Naive thymus-derived CD8-positive, alpha-beta T cell (primary cell): ENCODE measurements at places on chromosomes 13 and 19.
A peak's percentile ranks its signal among the peaks of the same experiment; 100 is the strongest.

GRCh38 chr13:44566601-44567000 is 9.5 kb downstream of the TSC22D1 start:
- no peak for DNase-seq

- DNase-seq, result no peak
Measured at GRCh38 chr13:28301839-28302238, 163.5 kb downstream of the PAN3 start.

DNA sequence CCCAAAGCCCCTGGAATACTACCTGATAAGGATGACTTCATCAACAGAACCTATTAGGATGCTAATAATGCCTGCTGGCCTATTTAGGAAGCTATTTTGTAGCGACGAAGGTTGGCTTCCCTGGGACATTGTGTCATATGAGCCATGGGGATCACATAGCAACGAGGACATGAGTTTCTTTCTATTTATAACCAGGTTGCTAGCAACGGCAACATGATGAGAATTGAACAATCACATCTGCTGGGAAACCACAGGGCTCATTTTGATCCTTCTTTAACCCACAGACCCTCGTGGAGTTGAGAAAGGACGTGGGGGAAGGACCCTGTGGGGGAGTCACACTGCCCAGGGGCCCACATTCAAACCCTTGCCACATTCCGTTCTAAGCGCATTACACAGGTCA is 172.2 kb downstream of the COL4A1 start:
- no peak for DNase-seq

GRCh38 chr13:99357131-99357596 is 50.0 kb upstream of the GPR183 start:
- DNase-seq, result peak; percentile 71

- no peak for DNase-seq
Measured at GRCh38 chr13:39370554-39370953, 232.4 kb downstream of the LHFPL6 start.

DNA sequence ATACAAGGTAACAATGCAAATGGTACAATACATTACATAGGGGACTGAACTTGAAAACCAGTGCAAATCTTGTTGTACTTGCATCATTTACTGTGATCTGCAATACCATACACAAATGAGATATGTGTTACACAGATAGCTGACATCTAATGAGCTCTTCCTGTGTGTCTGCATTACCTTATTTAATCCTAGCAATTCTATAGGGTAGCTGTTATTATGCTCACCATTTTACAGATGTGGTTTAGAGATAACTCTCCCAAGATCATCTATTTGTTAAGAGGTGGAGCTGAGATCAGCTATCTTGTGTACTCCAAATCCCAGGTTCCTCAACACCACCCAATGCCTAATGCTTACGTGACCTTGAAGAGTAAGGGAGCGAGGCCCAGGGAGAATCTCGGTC is 21.4 kb upstream of the SERP2 start:
- no peak for DNase-seq

DNA sequence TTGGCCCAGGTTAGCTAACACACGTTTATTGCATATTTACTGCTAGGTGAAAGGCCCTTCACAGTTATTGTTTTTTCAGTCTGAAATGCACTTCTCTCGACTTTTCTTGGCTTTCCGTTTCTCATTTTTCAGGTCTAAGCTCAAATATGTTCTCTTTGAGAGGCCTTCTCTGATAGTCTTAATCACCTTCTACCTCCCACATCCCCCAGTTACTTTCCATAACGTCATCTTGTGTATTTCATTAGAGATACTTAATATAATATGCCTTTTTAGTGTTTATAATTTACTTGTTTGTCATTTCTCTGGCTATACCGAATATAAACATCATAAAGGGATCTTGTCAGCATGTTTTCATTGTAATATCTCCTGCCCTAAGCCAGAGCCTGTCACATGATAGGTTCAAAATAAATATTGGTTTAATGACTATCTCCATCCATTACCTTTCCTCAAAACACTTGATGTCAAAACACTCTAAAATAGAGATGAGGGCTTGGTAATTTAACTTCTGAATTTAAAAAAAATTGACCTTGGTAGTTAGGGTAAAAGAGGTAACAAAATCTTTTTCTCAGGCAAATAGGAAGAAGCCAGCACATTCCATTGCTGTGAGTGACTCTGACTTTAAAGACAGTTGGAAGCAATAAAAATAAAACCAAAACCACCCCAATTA is 168.6 kb upstream of the RFC3 start:
- DNase-seq, result no peak

GRCh38 chr13:27969082-27969865 is at the start of gene CDX2:
Gene CDX2, minus strand, starts transcription at chr13:27969315. Its CDS starts 309 bp downstream, at chr13:27969006.
- no peak for DNase-seq

DNA sequence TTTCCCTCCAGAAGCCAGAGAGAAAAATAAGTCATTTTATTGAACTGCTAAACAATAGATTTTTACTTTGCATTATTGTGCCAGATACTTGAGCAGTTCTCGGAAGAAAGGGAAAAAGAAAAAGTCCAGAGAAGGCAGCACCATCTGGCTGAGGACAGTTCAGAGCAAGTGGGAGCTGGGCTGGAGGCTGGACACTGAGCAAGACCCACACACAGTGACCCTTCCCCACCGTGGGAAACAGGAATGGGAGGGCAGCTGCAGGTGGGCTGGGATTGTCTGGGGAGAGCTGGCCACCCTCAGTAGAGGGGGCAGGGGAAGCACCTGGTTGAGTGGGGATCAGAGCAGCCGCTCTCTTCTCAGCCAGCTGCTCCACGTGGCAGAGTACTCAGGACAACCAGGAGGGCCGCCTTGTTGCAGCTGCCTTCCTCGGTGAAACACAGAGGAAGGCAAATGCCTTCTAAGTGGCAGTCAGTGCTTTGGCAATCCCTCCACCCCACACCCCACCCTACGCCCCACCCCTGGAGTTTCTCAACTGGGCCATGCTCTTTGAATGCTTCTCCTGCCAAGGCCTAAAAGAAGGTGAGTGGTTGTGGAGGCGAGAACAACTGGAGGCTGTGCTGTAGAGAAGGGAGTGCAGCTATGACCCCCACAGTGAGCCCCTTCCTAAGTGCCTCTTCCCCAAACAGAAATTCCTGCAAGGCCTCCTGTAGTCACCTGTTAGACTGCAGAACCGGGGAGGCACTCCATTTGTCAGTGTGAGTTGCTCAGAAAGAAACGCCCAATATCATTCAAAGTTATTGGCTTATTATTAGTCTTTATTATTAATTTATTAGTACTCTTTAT is 179.3 kb downstream of the ZIC5 start:
- no peak for DNase-seq

- no peak for DNase-seq
Measured at GRCh38 chr13:99276706-99277105, 18.5 kb upstream of the GPR18 start.

DNA sequence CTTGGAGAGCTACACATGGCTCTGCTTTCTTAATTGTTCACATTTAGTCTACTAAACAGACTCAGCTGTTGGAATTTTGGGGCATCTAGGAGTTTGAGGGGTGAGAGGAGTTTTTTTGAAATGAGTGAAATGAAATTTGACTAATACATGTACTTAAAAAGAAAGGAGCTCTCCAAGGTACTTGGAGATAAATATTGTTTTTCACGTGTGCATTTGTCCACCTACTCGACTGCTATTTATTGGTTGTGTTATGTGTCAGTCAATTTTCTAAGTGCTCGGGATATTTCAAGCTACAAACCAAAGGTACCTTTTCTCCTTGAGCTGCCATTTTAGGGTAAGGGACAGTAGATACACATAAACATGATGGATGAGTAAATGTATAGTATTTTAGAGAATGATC is 697.0 kb downstream of the LIG4 start:
- no peak for DNase-seq

GRCh38 chr19:12783291-12783848 is 7.9 kb upstream of the JUNB start:
- DNase-seq, result peak; percentile 74

GRCh38 chr13:51958217-51958547 is 53.1 kb downstream of the ATP7B start:
- DNase-seq, result no peak

DNA sequence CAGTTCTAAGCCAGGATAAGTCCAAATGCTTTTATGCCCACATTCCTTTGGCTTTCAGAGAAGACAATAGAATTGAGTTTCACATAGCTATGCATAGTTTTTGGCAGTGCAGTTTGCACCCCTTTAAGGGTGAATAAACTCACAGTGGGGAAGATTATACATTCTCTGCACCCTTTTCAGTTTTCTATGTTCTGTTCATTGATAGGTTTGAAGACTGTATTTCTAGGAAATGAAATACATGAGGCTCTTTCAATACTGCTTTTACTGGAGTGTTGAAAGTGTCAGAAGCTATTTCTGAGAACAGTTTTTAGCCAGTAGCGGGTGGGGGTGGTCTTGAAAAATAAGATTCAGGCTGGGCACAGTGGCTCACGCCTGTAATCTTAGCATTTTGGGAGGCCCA is 46.2 kb downstream of the IPO5 start:
- no peak for DNase-seq

GRCh38 chr13:31213651-31214289 is 14.0 kb downstream of the B3GLCT start:
- no peak for DNase-seq

DNA sequence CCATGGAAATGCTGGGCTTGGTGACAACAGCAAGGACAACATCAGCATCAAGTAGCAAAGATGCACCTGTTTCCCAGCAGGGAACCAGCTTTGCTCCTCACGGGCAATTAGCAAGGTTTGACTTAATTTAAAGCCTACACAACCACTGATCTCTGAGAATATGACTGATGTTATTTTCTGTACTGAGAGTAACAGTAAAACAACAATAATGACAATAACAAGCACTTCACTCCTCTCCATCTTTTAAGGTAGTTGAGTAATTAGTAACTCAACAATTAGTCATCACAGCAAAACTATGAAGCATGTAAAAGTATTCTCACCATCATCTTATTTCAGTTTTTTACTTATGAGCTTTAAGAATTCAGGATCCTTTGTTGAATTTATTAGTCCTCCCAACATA is 37.3 kb downstream of the ENOX1 start:
- DNase-seq, result no peak

DNA sequence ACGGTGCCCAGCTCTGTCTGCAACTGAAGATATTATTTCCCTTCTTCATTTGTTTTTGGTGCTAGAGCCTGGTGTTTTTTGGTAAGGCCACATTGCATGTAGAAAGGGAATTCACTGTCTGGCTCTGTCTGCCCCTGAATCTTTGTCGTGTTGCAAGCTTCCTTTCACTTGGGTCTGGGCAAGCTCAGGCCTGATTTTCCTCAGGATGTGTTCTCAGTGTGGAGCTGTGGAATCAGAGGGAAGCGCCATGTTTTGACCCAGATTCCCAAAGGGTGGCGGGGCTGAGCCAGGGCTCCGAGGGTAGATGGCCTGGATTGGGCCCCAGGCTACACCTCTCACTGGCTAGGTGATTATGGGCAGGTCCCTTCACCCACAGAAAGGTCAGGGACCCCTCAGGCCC is 8.6 kb downstream of the PRKCSH start:
- no peak for DNase-seq

- DNase-seq, result no peak
Measured at GRCh38 chr13:71408416-71408815, 458.6 kb downstream of the DACH1 start.

DNA sequence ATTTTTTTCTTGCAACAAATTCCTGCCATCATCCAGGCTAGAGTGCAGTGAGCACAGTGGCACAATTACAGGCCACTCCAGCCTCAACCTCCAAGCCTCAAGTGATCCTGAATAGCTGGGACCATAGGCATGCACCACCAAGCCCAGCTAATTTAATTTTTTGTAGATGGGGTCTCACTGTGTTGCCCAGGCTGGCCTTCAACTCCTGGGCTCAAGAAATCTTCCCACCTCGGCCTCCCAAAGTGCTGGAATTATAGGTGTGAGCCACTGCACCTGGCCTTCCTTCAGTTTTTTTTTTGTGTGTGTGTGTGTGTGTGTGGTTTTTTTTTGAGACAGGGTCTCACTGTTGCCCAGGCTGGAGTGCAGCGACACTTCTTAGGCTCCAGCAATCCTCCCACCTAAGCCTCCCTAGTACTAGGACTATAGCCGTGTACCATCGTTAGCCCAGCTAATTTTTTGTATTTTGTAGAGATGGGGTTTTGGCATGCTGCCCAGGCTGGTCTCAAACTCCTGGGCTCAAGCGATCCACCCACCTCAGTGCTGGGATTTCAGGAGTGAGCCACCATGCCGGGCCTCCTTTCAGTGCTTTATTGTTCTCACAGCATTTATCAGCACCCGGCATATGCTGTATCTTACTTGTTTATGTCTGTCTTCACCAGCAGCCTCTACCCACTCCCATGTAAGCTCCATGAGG is 5.9 kb upstream of the SRRM5 start:
- DNase-seq, result no peak

DNA sequence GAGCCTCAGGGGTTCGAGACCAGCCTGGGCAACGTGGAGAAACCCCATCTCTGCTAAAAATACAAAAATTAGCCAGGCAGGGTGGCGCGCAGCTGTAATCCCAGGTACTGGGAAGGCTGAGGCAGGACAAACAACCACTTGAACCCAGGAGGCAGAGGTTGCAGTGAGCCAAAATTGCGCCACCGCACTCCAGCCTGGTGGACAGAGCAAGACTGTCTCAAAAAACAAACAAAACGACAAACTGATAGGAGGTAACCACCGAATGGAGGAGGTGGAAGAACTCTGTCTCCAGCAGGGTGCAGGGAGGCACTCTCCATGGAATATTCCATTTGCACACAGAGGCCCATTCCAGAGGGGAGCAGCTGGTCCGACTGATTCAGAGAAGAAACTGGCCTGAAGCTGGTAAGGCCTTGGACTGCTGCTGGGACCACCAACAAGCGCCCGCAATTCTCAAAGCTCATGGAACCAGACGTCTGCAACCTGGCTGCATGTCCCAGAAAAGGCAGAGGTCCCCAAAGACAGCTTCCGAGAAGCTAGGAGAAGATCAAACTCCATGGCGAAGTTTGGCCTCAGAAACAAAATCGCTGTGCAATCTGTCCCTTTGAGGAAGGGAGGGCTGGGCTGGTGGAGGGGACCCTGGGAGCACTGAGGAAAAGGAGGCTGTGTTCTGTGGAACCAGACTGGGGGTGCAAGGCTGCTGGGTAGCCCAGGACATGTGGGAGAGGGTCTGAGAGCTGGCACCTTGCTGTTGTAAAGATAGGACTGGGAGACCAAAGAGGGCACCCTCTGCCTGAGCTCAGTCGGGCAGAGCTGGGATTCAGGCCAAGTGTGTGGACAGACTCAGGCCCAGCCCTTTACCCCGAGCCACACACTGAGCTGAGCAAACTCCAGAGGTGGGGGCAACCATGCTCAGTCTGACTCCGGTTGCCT is 35.2 kb downstream of the SLC25A42 start:
- DNase-seq, result no peak

DNA sequence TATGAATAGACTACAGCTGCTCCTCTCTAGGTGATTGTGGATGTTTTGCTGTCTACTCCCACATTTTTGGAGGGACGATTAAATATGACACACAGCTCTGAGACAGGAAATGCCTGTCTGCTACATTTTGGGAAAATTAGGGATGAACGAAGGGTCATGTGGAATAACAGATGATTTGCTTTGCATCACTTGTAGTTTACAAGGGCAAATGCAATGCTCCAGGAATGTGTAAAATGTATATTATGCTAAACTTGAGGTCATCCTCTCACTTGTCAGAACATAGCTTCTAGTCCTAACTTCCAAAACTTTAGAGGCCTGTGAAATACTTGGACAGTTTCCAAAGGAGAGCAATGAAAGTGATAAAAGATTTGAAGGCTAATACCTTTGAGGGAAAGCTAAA is 284.2 kb upstream of the DACH1 start:
- no peak for DNase-seq
